ENCODE measurements at places on chromosomes 5 and 9. TPM values are rescaled to one million over a fixed set of nuclear protein-coding genes. Genes with fewer than 3 reads are reported as not detected.

- DNase-seq: no peak
Measured at GRCh38 chr9:84137968-84138367, 157.4 kb downstream of the RMI1 start.

GRCh38 chr9:109806506-109807115, 26.6 kb downstream of the PALM2AKAP2 start:
- DNase-seq: no peak

- no peak for DNase-seq
Measured at GRCh38 chr9:78386348-78386747, 89.4 kb downstream of the PSAT1 start.

The NXNL2 gene
- 0.31 TPM for total RNA-seq

DNA sequence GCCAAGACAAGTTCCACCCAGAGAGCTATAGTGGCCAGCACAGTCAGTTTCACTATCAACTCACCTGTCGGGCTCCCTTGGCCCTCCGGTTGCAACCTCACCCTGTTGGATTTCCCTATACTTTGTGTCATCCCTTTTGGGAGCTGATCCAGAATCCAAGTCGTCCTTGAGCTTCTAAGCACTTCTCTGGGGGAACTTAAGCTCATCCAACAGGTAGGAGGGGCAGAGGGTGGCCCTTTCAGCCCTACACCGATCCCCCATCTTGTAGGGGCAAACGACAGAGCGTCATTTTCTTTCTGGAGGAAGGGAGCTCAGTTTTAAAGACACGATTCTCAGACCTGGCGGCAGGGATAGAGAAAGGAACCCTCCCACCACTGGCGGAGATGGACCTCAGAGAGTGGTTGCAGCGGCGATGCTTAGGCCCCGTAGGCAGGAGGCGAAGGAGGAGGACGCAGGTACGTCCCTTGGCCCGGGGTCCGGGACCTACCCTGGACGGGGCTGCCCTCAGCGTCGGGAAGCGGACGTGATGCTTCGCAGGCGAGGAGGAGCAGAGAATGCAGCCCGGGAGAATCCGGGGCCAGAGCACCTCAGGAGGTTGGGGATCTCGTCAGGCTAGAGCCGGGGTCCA, 519 bp downstream of the ZER1 start:
- no peak for DNase-seq

The GNA14 gene
- 0.14 TPM for total RNA-seq

- no peak for DNase-seq
Measured at GRCh38 chr9:137630679-137631078, 11.9 kb downstream of the EHMT1 start.

DNA sequence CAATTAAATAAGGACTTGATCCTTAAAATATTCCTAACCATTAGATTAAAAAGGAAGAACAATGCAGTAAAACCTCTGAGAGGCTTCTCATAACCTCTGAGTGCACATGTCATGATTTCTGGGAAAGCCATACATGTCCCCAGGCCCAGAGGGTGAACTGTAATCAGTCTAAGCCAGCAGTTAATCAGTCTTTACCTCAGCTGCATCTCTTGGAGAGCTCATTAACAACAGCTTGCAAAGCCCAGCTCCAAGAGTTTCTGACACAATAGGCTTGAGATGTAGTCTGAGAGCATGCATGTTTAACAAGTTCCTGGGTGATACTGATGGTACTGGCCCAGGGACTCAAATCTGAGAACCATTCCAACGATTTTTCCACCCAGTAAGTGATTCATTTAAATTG, 392.1 kb downstream of the DNAH5 start:
- DNase-seq: no peak

The BHMT gene
- 1.4 TPM for total RNA-seq

- DNase-seq: no peak
Measured at GRCh38 chr9:87109851-87110250, 162.5 kb upstream of the GAS1 start.
